ENCODE measurements at places on chromosomes 1 and 21. TPM values are rescaled to one million over a fixed set of nuclear protein-coding genes. Genes with fewer than 3 reads are reported as not detected.

The SERINC2 gene
- 45.4 TPM for total RNA-seq

The SIPA1L2 gene
- 81.4 TPM for total RNA-seq

The CCDC24 gene
- 13.8 TPM for total RNA-seq

DNA sequence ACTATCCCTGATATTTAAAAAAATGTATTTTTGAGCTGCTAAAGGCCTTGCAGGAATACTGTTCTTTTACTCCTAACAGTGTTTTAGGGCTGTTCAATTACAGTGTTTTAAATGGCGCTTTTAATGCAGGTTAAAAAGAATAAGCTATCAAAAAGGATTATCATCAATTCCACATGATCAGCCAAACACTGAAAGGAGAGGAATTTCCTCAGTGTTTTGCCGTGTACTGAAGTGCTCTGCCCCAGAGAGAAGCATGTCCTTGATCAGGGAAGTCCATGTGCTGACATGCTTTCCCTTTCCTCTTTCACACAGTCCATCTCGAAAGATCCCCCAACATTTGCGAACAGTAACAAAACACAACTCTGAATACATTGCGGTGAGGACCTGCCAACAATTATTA is 3.3 kb downstream of the CFAP298 start:
- peaks cover 20% of the 10 kb centered on the region for H3K36me3 ChIP-seq
- H3K27ac ChIP-seq: no peak overlapping the region
- DNase-seq: no peak
- H3K4me3 ChIP-seq: no peak overlapping the region
- H3K27me3 ChIP-seq: no peaks in the 10 kb centered on the region

DNA sequence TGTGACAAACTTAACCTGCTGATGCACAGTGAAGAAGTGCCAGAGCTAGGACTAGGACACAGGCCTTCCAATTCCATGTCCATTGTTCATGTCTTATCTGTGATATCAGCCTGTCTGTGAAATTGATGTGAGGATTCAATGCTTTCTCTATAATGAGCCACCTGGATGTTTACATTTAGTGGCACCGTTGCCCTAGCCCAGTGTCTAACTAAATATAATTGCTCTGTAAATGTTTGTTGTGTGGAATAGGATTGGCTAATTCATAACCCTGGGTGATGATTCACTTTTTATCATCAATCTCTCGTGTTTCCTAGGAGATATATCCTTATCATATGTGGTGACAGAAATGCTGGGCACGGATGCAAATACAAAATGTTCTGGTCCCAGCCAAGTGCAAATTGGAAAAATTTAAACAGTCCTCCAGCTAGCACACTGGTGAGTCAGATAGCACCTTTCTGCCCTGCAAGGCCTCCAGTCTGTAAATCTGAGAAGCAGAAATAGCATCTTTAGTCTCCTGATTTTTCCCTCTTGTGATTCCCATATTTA is 46.9 kb upstream of the GNG12 start:
- no peaks in the 10 kb centered on the region for H3K4me1 ChIP-seq
- no peaks in the 10 kb centered on the region for H3K36me3 ChIP-seq
- H3K27me3 ChIP-seq: no peaks in the 10 kb centered on the region
- H3K27ac ChIP-seq: no peak overlapping the region
- no peak overlapping the region for H3K4me3 ChIP-seq

DNA sequence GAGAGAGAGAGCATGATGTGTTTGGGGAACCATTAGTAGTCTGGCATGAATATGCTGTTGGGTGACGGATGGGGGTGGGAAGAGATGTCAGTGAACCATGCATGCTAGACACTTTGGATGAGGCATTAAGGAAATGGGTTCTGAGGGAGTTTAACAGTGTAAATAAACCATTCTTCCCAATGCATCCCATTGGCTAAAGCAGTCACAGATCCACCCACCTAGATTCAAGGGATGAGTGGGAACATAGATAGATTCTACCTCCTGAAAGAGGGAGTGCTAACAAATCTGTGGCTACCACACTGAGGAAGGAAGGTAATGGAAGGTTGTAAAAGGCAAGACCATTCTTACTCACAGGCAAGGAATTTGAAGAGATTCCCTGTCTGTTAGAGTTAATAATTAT is 129.8 kb upstream of the CACNA1E start:
- no peak for DNase-seq
- no peak overlapping the region for H3K4me3 ChIP-seq
- H3K36me3 ChIP-seq: no peaks in the 10 kb centered on the region
- H3K4me1 ChIP-seq: no peaks in the 10 kb centered on the region

DNA sequence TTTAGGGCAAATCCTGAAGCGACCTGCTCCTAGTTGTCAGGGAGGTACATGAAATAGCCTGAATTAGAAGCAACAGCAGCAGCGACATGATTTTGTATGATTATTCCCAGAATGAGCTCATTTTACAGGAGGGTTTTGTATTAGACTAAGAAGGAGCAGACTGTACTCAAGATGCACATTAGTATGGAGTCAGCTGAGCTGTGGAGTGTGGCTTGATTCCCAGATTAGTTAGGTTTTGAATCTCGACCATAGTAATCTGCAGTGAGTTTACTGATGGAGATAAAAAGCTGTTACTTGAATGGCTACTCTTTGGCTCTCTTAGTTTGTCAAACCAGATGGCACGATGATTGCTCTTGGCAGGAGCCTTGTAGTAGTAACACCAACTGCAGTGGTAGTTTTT is 143.1 kb downstream of the PHTF1 start:
- peaks cover 23% of the 10 kb centered on the region for H3K36me3 ChIP-seq
- H3K27ac ChIP-seq: no peak overlapping the region
- no peaks in the 10 kb centered on the region for H3K4me1 ChIP-seq
- no peak for DNase-seq

DNA sequence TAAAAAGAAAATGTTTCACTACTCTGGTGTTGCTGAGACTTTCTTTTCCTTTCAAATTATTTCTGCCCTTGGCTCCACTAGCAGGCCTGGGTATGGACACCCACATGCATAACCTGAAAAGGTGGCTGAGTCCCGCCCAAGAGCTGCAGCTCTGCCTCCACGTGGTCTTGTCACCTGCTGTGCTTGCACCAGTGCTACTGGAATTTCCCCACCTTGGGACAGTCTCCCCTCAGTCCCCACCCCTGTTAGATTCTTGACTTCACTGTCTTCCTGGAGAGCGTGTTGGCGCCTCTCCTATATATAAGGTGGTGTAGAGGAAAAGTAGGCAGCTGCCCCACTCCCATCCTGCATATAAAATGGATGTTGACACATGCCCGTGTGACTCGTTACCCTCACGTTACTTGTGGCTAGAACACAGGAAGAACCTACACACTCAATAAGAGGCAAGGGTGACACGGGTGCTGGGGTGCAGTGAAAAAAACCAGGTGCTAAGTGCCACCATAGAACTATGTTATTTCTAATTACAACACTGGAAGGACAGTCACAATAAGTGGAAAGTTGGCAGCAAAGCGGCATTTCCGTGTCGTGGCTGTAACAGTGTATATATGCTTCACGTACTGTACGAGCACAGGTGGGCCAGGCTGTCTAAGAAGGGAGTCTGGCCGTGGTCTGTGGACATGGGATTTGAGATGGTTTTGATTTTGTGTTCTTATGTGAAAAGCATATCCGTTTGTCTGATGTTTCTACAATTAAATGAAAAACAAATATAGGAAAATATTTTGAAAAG is 61.0 kb downstream of the POFUT2 start:
- no peaks in the 10 kb centered on the region for H3K27me3 ChIP-seq
- H3K27ac ChIP-seq: no peak overlapping the region
- H3K4me1 ChIP-seq: peaks cover 6% of the 10 kb centered on the region
- no peak overlapping the region for H3K4me3 ChIP-seq
